Activated naive CD8-positive, alpha-beta T cell treated with anti-CD3 and anti-CD28 coated beads, Interleukin-2, amount 10 ng/mL, durations not matched to agents 7 days and 5 days (primary cell): ENCODE measurements at places on chromosomes 2 and 18. TPM values are rescaled to one million over a fixed set of nuclear protein-coding genes. Genes with fewer than 3 reads are reported as not detected.
A peak's percentile ranks its signal among the peaks of the same experiment; 100 is the strongest.

SULT1C2 gene
- not detected for total RNA-seq

B4GALT6 gene
- 0.58 TPM for total RNA-seq

DNA sequence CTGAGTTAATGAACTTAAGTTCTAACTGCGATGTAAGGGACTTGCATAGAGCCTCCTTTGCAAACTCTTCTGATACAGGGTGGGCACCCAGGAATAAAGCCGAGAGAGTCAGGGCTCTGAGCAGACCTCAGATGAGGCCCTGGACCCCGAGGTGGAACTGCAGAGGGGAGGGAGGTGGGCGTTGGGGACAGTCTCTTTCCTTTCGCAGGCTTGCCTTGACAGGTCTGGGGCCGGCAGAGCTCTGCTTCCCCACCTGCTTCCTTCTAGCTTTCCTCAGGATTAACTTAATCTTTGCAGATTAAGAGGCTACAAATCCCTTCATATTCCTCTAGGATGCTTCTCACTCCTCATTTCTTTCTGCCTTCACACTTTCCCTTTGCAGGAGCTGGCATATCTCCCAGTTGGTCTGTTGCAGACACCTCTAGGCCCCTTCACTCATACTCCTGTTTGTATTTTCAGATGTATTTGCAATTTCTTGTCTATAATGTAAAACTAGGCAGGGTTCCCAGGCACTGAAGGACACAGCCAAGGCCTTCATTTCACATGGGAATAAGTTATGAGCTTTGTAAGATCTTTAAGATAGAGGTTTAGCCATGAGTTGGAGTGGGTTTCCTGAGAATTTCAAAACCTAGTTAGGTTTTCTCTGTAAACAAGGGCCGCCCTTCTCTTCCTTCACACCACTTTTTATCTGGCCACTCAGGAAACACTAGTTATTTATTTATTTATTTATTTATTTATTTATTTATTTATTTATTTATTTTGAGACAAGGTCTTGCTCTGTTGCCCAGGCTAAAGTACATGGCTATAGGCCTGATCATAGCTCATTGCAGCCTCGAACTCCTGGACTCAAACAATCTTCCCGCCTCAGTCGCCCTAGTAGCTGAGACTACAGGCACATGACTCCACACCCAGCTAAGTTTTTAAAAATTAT lies 70.9 kb downstream of the MTCL1 start:
- no peak overlapping the region for H3K4me3 ChIP-seq
- H3K4me1 ChIP-seq, result no peaks in the 10 kb centered on the region

DNA sequence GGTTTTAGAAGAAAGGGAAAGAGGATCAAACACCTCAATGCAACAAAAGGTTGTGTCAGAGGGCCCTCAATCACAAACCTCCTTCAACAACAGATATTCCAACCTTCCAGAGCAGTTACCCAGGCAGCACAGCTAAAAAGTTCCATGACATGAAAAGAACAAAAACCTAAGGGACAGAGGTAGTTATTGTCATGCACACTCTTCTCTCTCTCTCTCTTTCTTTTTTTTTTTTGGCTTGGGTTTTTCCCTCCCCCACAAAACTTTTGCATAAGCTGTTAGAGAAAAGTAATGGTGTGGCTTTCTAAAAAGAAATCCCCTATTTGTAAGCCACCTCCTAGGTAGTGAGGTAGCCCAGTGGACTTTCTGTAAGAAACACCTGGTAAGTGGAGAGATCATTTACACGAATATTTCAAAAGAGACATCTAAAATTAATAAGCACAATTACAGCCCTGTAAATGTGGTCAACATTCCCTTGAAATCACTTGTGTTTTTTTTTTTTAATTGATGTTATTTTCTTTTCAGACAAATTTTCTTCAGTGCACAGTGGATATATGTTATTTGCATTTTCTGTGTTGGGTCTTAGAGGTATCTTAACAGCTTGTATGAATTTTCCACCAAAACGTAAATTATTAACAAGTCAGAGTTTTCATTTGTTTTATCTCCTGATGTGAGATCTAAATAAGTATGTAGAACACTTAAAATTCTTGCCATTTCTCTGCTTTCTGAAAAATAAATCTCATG lies 48.4 kb downstream of the ZEB2 start:
- no peak for DNase-seq
- H3K4me3 ChIP-seq, result no peak overlapping the region
- H3K27me3 ChIP-seq, result no peaks in the 10 kb centered on the region

GRCh38 chr2:186771395-186771794 lies 77.5 kb downstream of the FAM171B start:
- DNase-seq, result no peak
- peaks cover 2% of the 10 kb centered on the region for H3K27me3 ChIP-seq
- no peaks in the 10 kb centered on the region for H3K4me1 ChIP-seq
- no peak overlapping the region for H3K4me3 ChIP-seq
- no peak overlapping the region for H3K27ac ChIP-seq

GRCh38 chr2:215604606-215605005 lies 168.7 kb upstream of the FN1 start:
- H3K27me3 ChIP-seq, result peaks cover 3% of the 10 kb centered on the region
- DNase-seq, result no peak
- no peak overlapping the region for H3K4me3 ChIP-seq
- no peaks in the 10 kb centered on the region for H3K4me1 ChIP-seq

- no peak overlapping the region for H3K27ac ChIP-seq
- H3K4me3 ChIP-seq, result no peak overlapping the region
- peaks cover 43% of the 10 kb centered on the region for H3K36me3 ChIP-seq
- no peaks in the 10 kb centered on the region for H3K27me3 ChIP-seq
- no peak for DNase-seq
Observed at GRCh38 chr2:171754254-171754939, 67.1 kb downstream of the DYNC1I2 start.

GRCh38 chr2:108441712-108442111 lies 7.3 kb upstream of the GCC2 start:
- no peak overlapping the region for H3K4me3 ChIP-seq
- peaks cover 15% of the 10 kb centered on the region for H3K36me3 ChIP-seq
- peaks cover 9% of the 10 kb centered on the region for H3K4me1 ChIP-seq
- no peaks in the 10 kb centered on the region for H3K27me3 ChIP-seq

DNA sequence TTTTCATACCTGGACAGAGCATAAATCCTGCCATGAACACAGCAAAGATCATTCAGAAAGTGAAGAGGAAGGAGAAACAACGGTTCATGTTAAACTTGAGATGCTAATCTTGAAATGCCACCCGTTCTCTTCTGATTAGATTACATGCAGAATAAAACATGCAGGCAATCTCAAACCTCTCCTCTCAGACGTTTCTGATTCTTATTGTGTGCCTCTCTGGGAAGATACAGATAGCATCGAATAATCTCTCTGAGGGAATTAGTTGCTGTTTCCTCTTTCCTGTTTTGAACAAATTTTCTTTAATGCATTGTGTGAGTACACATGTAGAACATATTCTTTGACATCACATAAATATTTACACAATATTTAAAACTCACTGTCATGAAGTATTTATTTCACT lies 313.4 kb downstream of the PRKCE start:
- no peaks in the 10 kb centered on the region for H3K36me3 ChIP-seq
- peaks cover 6% of the 10 kb centered on the region for H3K27me3 ChIP-seq
- no peak for DNase-seq
- H3K4me1 ChIP-seq, result peaks cover 10% of the 10 kb centered on the region
- no peak overlapping the region for H3K4me3 ChIP-seq
- no peak overlapping the region for H3K27ac ChIP-seq

GRCh38 chr2:203935568-203935967 lies 995 bp upstream of the ICOS start:
- no peaks in the 10 kb centered on the region for H3K27me3 ChIP-seq
- peaks cover 42% of the 10 kb centered on the region for H3K4me1 ChIP-seq
- H3K4me3 ChIP-seq, result no peak overlapping the region
- peaks cover 19% of the 10 kb centered on the region for H3K36me3 ChIP-seq
- H3K27ac ChIP-seq, result peak overlapping the region; percentile 92
